Vagina (tissue), 2 donors: ENCODE measurements at places on chromosomes 3 and 15. TPM values are rescaled to one million over a fixed set of nuclear protein-coding genes. Genes with fewer than 3 reads are reported as not detected.

DNA sequence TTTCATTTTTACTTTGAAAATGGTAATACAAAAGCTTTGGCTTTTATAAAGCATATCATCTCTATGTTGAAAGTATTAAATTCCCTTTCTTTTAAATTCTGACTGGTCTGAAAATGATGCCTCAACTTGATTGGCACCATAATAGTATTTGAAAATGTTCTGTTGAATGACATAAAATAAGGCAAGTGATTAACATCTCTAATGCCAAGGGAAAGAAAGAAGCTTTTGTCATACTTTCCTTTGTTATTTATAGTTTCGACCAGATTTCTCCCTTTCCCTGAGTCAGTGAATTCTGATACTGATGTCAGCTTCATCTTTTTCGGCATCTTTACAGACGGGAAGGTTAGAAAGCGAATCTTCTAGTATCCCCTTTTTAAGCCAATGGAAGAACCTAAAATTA is 3.4 kb upstream of the AP4E1 start:
- H3K4me1 ChIP-seq: peaks cover 25% of the 10 kb centered on the region
- H3K4me3 ChIP-seq: no peak overlapping the region
- H3K27ac ChIP-seq: no peak overlapping the region
- DNase-seq: no peak

Gene NUP210
- total RNA-seq: 10.1 TPM

- no peaks in the 10 kb centered on the region for H3K36me3 ChIP-seq
- no peak overlapping the region for H3K27ac ChIP-seq
- no peak for DNase-seq
- H3K4me1 ChIP-seq: peaks cover 27% of the 10 kb centered on the region
- no peak overlapping the region for H3K4me3 ChIP-seq
These were observed 2.5 kb downstream of the UBL7 start for GRCh38 chr15:74458473-74458872.

- no peak for DNase-seq
- no peaks in the 10 kb centered on the region for H3K36me3 ChIP-seq
- peaks cover 55% of the 10 kb centered on the region for H3K4me1 ChIP-seq
- no peak overlapping the region for H3K27ac ChIP-seq
- no peaks in the 10 kb centered on the region for H3K27me3 ChIP-seq
These were observed 96.8 kb downstream of the IGF1R start for GRCh38 chr15:98745179-98745578.

Gene COL8A1
- total RNA-seq: 23.1 TPM

- H3K27me3 ChIP-seq: no peaks in the 10 kb centered on the region
- DNase-seq: no peak
- H3K4me1 ChIP-seq: peaks cover 16% of the 10 kb centered on the region
- no peak overlapping the region for H3K4me3 ChIP-seq
- no peaks in the 10 kb centered on the region for H3K36me3 ChIP-seq
These were observed 38.8 kb downstream of the GADL1 start for GRCh38 chr3:30855400-30856292.

Gene CDHR4
- total RNA-seq: not detected

DNA sequence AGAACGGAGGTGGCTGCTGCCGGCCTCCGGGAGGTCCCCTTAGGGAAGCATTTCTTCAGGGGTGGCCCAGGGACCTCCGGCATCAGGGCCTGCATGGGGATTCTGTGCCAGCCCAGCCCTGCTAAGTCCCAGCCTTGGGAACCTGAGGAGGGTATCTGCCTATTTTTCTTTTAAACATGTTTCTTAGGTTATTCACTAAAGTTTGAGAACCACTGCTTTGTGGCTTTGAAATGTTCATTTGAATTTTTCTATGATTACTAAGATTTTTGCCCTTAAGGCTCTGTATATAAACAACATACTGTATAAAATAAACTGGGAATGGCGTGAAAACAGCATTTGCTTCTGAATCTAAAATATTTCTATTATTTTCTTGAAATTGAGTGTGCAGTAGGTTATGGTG is 24.4 kb downstream of the FAN1 start:
- no peaks in the 10 kb centered on the region for H3K4me1 ChIP-seq
- H3K27ac ChIP-seq: no peak overlapping the region

Gene GOLGA8H
- total RNA-seq: not detected

GRCh38 chr15:28915041-28915810 is 29.5 kb downstream of the APBA2 start:
- H3K36me3 ChIP-seq: no peaks in the 10 kb centered on the region
- H3K4me1 ChIP-seq: no peaks in the 10 kb centered on the region
- DNase-seq: no peak

DNA sequence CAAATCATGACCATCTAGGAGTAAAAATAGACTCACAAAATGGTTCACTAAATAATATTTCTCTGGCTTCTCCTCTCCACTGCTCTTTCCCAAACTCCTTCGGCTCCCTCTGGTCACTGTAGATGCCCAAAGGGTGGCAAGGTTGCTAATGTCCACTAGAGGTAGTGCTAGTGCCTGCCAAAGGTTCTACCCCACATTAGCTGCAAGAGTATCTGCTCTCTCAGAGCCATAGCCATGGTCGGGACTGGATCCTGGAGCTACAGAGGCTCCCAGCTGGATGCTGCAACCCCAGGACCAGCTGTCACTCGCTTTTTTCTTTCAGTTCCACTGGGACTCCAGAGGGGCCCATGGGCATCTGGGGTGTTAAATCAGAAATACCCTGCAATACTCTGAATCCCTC is 8.5 kb downstream of the HTR3D start:
- DNase-seq: no peak
- H3K27ac ChIP-seq: no peak overlapping the region
- H3K4me1 ChIP-seq: no peaks in the 10 kb centered on the region
- H3K4me3 ChIP-seq: no peak overlapping the region
- no peaks in the 10 kb centered on the region for H3K27me3 ChIP-seq

DNA sequence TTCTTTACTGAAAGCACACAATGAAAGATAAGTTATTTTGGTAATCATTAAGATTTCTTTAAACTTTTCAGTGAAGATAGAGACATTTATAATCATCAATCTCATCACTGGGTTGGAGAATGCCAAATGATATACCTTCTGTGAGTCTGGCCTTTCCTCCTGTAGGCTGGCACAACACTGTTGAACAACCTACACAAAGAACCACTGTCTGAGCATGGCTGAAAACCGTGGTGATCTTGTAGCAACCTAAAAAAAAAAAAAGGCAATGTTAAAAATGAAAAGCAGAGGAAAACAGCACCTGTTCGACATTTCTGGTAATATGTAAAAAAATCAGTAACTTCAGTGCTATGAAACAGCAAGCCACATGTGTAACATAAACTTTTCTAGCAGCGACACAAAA is 1.8 kb downstream of the RPS27L start:
- H3K27me3 ChIP-seq: no peaks in the 10 kb centered on the region
- H3K27ac ChIP-seq: no peak overlapping the region
- no peak for DNase-seq
- H3K36me3 ChIP-seq: no peaks in the 10 kb centered on the region
- H3K4me1 ChIP-seq: peaks cover 30% of the 10 kb centered on the region
- no peak overlapping the region for H3K4me3 ChIP-seq
